Ascending aorta (tissue), 2 donors: ENCODE measurements at places on chromosomes 11 and 22.

- DNase-seq, result no peak
Observed at GRCh38 chr22:46373921-46374662, 38.6 kb downstream of the TRMU start.

DNA sequence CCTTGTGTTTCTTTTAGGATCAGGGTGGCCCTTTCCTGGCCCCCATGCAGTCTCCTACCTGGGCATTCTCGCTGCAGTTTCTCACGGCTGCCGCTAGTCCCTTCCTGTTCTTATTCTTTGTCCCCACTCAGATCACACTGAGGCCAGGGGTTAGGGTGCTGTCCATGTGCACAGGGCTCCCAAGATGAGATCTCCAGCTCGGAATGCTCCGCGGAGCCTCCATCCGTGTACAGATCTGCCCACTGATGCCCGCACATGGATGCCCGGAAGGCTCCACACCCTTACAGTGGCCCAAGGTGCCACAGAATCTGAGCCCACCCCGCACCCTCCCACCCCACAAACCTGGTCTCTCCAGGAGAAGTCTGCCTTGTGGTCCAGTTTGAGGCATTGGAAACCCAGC lies 457.3 kb downstream of the TBC1D22A start:
- DNase-seq, result no peak

- DNase-seq, result no peak
Observed at GRCh38 chr22:17268501-17269223, 49.4 kb upstream of the ADA2 start.

DNA sequence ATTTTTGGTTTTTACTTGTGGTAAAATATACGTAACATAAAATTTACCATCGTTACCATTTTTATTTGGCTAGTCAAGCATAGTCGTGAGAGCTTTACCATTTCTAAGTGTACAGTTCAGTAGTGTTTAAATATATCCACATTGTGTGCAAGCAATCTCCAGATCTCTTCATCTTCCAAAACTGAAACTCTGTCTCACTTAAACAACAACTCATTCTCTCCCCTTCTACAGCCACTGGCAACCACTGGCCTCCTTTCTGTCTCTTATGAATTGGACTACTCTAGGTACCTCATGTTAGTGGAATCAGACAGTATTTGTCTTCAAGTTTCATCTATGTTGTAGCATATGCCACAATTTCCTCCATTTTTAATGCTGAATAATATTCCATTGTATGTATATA lies 37.4 kb downstream of the SMC1B start:
- no peak for DNase-seq

DNA sequence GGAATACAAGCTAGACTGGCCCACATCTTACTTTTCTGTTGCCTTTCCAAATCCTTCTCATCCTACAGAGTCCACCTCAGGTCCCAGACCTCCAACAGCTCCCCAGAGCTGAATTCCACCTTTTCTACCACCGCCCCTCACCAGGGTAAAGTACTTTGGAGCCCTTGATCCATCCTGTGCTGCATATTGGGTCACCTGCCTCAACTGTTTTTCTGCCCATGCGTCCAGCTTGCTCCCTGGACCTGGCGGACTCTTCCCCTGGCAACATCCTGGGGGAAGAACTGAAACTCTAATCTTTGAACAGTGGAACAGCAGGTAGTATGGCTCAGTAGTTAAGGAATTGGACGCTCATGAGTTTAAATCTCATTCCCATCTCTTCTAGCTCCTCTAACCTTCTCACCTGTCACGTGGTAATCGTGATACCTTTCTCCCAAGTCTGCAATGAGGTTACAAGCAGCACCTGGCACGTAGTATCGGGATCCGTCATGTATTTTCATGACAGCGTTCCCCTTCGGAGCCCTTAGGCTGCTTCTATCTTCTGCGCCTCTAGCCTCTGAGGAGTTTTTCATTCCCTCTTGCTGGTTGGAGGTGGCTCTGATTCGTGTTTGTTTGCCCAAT lies 98.1 kb downstream of the CEP164 start:
- no peak for DNase-seq

DNA sequence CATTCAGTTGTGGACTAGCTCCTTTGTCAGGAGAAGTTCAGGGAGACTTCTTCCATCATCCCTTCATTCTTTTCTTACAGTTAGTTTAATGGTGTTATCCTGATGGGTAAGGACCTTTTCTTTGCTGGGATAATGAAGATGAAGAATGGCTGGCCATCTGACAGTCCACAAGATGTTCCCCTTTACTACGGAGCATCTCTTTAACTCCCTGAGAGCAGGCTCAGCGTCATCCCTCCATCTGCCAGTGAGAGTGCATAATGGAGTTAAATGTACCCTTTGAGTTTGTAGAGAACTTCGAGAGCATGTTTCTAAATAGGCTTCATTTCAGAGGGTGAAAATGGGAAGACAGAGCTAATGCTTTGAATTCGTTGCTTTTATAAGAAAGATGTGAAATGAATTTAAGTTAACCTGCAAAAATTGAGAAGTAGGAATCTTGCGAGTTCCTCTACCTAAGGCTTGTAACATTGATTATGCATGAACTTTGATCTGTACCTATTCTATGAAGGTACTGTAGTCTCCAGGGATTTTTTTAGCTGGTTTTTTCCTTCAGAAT lies 1.7 kb downstream of the EP300 start:
- DNase-seq, result no peak

DNA sequence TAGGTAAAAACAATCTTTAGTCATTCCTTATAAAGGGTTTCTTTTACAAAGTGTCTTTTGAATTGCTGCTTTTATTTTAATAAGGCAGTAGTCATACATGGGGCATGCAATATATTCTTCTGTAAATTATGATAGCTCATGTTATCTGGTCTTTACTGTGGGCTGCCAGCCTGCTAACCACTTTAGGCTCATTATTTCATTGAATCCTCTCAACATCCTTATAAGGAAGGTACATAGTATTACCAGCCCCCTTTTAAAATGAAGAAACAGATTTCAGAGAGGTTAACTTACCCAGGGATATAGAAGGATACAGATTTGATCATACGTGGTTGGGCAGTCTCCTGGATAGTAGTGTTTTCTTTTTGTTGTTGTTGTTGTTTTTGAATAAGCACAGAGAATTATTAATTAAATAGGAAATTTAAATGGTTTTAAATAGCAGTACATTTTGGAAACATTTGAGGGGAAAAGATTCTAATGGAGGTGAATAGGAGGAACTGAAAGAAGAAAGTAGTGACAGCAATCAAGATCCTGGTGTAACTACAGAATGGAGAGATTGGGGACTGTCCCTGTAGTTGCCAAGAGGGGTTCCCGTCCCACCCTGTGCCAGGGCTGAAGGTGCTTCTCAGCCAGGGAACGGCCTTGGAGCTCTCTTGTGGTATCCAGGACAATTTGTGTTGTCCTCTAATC lies 21.0 kb downstream of the SPECC1L start:
- no peak for DNase-seq
